ENCODE measurements at places on chromosomes 2 and 18.

DNA sequence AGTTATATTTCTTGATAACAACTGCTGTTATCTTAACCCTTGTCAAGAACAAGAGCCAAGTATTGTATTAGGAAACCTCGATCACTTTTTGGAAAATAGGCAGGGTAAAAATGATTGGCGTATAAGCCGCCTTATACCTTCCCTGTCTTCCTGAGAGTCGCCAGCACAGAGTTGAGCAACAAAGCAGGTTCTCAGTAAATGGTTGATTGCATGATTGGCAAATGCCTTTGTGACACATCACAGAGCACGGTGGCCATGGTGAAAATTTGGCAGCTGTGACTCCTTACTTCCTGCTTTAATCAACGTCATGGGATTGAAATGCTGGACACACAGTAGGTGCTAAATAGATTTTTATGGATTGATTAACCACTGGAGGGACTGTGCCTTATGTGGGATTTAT lies 3.9 kb upstream of the KLHL29 start:
- DNase-seq = no peak

DNA sequence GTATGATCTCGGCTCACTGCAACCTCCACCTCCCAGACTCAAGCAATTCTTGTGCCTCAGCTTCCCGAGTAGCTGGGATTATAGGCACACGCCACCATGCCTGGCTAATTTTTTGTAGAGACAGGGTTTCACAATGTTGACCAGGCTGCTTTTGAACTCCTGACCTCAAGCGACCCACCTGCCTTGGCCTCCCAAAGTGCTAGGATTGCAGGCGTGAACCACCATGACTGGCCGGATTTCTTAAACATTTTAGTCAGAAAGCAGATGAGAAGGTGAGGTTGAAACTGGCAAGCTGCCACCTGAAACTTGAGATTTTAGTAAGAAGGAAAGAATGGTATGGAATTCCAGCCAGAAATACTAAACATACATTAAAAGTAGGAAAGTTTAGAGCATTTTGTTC lies 31.9 kb downstream of the KLHL23 start:
- no peak for DNase-seq

- no peak for DNase-seq
Measured at GRCh38 chr2:177651833-177652232, 259.3 kb downstream of the AGPS start.

DNA sequence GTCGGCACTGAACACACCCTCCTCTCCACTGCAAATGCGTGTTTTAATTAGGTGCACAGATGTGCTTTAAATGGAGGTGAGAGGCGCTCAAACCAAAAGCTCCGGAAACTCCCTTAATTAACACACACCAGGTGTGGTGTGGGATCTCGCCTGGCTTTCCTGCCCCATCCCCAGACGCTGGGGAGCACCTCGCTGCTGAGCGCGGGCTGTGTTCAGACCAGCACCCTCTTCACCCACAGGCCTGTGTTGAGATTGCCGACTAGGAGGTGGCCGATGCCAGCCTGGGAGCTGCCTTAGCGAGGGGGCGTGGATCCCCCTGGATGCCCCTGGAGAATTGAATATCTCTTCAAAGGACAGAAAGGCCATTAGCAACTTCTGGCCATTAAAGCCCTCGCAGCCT lies 171.7 kb downstream of the MYT1L start:
- DNase-seq = no peak

GRCh38 chr2:69848186-69848790 lies 18.8 kb downstream of the GMCL1 start:
- DNase-seq = no peak

GRCh38 chr2:237558961-237559641 lies 7.3 kb upstream of the PRLH start:
- peak; percentile 88 for DNase-seq

Data from NCI-H510A (cell line).